ENCODE measurements at places on chromosomes 1 and 21. TPM values are rescaled to one million over a fixed set of nuclear protein-coding genes. Genes with fewer than 3 reads are reported as not detected.

DNA sequence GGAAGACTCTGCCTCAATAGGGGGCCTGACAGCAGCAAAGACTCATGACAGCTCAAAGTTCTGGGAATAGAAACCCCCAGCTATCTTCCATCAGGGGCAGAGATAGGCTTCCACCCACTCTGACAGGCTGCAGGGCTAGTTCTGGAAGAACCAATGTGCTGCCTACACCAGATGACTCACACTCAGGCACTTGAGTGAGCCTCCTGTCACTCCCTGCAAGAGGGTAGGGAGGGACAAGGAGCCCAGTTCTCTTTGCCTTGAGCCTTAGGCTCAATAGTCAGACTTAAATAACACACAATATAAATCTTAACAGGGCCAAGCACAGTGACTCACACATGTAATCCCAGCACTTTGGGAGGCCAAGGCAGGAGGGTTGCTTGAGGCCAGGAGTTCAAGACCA lies 386.4 kb downstream of the HHAT start:
- H3K27me3 ChIP-seq, result no peaks in the 10 kb centered on the region
- no peak overlapping the region for H3K27ac ChIP-seq
- H3K4me1 ChIP-seq, result no peaks in the 10 kb centered on the region
- no peak for DNase-seq
- no peaks in the 10 kb centered on the region for H3K36me3 ChIP-seq

DNA sequence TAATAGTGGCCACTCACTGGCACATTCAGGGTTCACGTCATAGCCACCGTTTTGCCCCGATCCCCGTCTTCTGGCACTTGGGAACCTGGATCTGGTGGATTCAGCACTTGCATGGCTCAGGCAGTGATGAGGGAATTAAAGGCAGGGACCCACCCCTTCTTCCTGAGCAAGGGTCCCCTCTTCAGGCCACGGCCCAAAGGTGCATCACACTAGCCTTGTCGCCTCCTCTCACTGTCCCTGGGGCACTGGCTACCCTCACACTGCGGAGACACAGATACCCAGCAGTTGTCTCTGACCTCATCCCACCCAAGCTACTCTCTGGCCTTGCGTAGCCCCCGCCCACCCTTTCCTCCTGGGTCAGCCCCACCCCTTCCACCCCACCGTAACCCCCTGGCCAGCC lies 19.9 kb upstream of the LDLRAP1 start:
- no peaks in the 10 kb centered on the region for H3K27me3 ChIP-seq
- no peaks in the 10 kb centered on the region for H3K36me3 ChIP-seq
- no peak for DNase-seq
- H3K4me1 ChIP-seq, result no peaks in the 10 kb centered on the region
- H3K4me3 ChIP-seq, result no peak overlapping the region

- H3K27me3 ChIP-seq, result no peaks in the 10 kb centered on the region
- no peak for DNase-seq
- no peak overlapping the region for H3K4me3 ChIP-seq
- no peak overlapping the region for H3K27ac ChIP-seq
- peaks cover 36% of the 10 kb centered on the region for H3K36me3 ChIP-seq
- H3K4me1 ChIP-seq, result no peaks in the 10 kb centered on the region
Measured at GRCh38 chr1:235783148-235783776, 83.4 kb downstream of the LYST start.

DNA sequence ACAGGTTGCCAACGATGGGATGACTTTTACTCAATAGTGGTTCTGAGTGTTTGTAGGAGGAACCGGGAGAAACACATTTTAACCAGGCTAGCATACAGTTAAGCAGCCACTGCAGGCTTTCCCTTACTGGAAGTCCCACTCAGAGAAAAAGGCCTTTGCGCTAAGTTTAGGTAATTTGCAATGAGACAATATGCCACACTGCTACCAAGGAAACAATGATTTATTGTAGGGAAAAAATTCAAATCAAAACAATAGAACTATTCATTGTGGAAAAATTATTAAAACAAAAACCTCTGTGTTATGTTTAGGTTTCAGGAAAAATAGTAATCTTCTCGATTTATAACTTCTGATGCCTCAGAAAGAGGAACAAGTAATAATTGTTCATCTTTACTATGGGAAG lies 51.4 kb upstream of the CR2 start:
- no peak overlapping the region for H3K27ac ChIP-seq
- no peak overlapping the region for H3K4me3 ChIP-seq
- DNase-seq, result no peak
- no peaks in the 10 kb centered on the region for H3K27me3 ChIP-seq
- H3K4me1 ChIP-seq, result no peaks in the 10 kb centered on the region

- no peak overlapping the region for H3K27ac ChIP-seq
- no peaks in the 10 kb centered on the region for H3K4me1 ChIP-seq
- H3K27me3 ChIP-seq, result no peaks in the 10 kb centered on the region
- no peak overlapping the region for H3K4me3 ChIP-seq
- DNase-seq, result no peak
Measured at GRCh38 chr1:107820801-107821200, 144.2 kb downstream of the VAV3 start.

DNA sequence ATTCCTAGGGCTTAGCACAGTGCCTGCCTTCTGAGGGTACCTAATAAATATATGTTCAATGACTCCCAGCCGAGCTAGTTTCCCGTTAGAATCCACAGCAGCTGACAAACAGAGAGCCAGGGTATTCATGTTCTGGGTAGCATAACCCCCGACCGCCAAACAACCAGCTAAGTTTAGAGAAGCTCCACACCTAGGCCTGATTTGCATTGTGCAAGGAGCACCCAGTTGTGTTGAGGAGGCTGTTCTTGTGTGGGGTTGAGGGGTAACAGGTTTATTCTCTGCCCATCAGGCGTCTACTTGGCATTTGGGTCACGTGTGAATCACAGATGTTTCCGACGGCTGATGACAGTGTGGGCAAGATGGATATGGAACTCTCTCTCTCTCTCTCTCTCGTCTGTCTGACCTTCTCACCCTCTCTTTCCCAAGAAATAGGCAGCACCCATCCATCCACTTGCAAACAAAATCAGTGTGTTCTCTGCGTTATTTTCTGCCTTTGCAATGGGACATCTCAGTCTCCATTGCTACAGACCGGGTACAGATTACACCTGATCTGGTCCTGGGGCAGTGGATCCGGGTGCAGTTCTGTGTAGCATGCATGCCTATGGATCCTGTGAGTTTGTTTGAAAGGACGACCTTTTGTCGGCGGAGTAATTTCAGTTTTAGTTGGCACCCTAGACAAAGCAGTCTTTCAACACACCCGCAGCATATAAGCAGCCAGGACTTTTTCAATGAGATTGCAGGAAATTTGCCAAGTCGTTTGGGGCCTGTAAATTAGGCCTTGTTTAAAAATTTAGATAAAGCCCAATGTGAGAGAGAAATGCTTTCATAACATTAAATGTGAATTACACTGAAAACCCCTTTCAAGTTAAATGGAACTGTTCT lies 29.4 kb downstream of the KAZN start:
- no peak overlapping the region for H3K4me3 ChIP-seq
- peaks cover 3% of the 10 kb centered on the region for H3K27me3 ChIP-seq
- no peaks in the 10 kb centered on the region for H3K4me1 ChIP-seq
- no peaks in the 10 kb centered on the region for H3K36me3 ChIP-seq

- DNase-seq, result peak; percentile 15
- no peaks in the 10 kb centered on the region for H3K27me3 ChIP-seq
- no peaks in the 10 kb centered on the region for H3K4me1 ChIP-seq
- H3K4me3 ChIP-seq, result no peak overlapping the region
Measured at GRCh38 chr1:171256940-171257606, 8.8 kb downstream of the FMO1 start.

DNA sequence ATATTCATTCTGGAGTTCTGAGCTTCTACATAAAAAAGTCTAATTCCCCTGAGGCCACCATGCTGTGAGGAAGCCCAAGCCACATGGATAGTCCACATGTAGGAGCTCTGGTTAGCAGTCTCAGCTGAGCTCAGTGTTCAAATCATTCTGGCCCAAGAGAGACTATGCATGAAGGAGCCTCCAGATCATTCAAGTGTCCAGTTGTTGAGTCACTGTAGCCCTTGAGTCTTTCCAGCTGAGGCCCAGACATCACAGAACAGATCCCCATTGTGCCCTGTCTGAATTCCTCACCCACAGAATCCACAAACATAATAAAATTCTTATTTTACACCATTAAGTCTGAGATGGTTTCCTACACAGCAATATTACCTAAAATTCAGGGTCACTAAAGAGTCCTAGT lies 107.0 kb upstream of the NGF start:
- no peak for DNase-seq
- no peak overlapping the region for H3K4me3 ChIP-seq
- no peaks in the 10 kb centered on the region for H3K27me3 ChIP-seq

APOBEC4 gene
- not detected for total RNA-seq

Data from psoas muscle (tissue), 8 donors.